ENCODE measurements at places on chromosomes 12 and 14.

GRCh38 chr14:51094282-51094821 is 553 bp downstream of the TRIM9 start:
- DNase-seq = no peak

DNA sequence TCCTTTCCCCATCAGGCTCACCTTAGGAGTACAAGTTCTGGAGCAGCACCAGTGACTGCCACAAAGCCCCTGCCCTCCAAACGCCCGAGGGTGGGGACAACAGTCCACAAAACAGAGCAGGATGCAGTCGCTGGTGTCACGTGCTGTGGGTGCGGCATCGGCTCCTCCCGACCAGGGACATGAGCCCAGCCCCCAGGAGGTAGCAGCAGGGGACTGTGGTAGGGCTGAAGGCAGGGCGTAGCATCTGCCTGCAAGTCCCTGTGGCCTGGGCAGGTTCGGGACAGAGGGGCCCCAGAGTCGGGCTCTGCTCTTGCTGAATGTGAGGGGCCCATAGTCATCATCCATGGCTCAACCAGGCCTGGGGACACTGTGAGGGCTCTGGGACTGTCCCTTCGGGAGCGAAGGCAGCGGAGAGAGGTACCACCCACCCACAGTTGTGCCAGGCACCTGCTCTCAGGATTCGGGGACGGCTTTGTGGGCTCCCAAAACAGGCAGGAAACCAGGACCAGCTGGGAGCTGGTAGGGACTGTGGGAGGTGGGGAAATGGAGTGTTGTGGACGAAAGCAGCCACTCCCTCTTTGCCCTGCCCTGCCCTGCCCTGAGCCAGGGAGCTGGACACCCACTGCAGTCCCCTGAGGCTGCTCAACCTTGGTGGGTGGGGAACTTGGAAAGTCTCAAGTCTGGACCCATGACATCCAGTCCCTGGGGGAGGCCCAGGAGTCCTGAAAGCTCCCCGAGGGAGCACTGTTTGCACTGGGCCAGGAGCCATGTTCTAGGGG is 30.7 kb downstream of the FBRSL1 start:
- DNase-seq = no peak

DNA sequence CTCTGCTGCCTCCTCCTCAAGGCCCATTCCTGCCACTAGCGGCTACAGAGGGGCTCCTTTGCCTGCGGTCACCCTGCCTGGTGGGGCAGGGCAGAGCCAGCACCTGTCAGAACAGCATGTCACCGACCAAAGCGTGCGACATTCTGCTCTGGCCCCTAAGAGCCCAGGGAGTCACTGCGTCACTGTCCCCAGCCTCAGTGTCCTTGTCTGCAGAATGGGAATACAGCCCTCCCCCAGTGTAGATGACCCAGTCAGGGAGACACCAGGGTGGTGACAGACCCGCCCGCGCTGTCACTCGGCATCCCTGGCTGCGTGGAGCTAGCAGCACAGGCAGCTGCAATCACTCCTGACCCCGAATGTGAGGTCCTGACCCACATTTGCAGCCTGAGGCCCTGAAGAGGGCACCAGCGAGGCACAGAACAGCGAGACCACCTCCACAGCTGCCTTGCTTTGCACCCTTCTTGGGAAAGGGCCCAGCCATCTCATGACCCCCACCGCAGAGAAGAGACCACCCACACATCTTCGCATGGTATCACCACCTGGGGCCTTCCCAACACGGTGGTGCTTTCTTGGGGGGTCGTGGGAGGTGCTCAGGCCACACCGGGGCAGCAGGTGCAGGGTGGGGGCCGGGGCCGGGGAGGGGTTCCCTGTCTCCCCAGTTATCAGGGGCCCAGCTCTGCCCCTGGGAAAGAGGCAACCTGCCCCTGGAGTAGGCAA is 2.5 kb downstream of the AHNAK2 start:
- DNase-seq = no peak

DNA sequence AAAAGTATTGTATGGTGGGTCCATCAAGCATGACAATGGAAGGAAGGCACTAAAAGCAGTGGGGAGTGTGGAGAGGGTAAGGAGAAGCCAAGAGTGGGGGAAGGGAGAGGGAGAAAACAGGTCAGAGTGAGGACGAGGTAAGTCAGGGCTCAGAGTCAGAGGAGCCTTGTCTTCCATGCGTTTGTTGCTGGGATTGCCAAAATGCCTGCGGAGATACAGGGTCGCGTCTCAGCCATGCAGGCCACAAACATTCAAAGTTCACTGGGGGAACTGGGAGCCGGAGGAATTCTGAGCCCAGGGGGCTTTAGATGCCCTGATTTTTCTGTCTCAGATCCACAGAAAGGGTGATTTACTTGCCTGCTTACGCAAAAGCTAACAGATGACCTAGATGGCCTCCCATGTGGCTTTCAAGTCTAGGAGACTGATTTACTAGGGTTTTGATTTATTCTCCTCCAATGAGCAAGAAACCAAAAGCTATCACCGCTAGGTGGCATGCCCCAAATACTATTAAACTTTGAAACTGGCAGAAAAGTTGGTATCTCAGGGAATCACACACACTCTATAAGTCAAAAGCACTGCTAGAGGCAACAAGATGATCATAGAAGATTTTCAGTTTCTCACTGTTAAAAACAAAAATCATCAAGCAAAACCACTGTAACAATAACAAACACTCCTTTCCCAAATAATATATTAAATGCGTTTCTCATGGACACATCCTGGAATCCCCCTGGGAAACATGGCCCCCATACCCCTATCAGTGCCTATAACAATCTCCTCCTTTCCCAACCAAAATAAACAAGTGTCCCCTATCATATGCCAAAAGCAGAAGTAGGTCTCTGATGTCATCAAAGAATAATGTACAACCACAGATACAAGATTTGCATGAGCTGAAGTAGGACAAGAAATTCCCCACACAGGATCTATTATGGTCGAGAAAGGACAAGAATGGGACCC is 26.6 kb upstream of the MDM1 start:
- peak; percentile 47 for DNase-seq

DNA sequence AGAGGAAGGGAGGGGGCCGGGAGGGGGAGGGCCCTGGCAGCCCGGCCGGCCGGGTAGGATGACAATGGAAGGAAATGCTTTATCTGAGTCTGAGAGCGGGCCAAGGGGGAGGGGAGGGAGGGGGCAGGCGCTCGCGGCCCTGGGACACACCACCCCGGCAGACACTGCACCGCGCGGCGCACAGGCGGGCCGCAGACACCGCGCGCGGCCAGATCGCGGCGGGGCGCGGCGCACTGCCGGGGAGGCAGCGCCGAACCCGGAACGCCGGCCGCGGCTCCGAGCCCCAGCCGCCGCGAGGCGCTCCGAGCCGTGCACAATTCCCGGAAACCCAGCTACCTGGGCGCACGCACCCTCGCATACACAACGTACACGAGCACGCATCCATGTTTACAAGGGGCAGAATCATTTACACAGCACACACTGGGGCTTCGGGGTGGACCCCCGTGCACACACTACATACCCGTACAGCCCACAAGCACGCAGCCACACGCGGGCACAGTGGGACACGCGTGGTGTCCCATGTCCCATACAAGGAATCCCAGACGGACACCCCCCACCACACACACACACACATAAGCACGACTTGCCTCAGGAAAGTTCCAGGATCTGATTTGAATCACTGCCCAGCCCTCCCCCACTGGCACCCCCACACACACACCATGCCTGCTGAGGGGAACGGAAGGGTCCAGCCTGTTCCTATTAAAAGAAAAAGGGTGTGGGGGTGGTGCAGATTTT is at the start of gene HDAC7:
Gene HDAC7 (minus strand): TSS at position 8 of the 735 bp plus-strand sequence. CDS start 118 bp downstream, outside the sequence.
- peak; percentile 54 for DNase-seq

GRCh38 chr14:68971411-68972035 is 7.6 kb downstream of the ACTN1 start:
- DNase-seq = no peak

GRCh38 chr14:55746558-55746957 is 166.6 kb downstream of the KTN1 start:
- no peak for DNase-seq

DNA sequence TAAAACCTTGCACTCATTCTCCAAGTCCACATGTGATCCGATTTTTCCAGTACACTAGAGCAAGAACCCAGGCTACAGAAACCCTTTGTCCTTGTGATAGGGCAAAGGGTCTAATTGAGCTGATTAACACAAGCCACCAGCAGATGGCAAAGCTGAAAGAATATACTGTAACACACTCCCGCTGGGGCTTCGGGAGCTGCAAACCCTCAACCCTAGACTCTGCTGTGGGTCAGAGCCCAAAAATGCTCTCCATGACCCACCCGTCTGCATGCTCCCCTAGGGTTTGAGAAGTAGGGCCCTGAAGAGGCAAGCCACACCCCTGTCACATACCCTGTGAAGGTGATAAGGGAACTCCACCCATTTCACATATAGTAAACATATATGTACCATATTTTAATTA is 33.6 kb upstream of the PCNX1 start:
- DNase-seq = no peak

DNA sequence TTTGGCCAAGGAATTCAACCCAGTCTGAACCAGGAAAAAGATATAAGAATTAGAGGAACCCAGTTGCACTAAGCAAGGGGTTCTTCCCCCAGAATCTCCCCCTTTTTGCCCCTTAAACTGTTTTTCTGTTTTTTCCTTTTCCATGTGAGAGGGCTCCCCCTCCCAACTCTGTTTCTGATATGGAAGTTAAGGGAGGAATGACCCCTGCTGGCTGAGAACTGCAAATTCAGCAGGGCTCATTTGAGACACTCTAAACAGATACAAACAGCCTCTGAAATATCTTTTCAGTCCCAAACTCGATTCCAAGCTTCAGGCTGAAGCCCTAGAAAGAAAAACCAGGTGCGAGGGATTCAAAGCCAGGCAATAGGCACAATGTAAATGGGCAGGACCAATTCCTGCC is 132.7 kb downstream of the SLC41A2 start:
- DNase-seq = no peak

DNA sequence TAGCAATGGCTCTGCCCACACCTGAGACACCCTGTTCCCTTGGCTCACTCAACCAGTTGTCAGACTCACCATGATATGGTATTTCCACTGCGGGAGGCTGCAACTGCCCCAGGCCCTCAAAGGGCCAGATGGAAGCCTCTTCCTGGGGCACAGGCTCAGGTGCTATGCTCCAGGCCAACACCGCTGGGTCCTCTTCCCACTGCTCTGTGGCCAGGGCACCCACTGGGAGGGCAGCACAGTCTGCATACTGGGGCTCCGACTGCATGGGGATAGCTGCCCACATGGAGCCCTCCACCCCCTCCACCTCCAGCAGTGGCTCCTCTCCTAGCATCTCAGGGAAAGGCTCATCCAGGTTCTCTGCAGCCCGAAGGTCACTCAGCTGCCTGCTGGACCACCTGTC is 3.7 kb downstream of the ANGEL1 start:
- no peak for DNase-seq

DNA sequence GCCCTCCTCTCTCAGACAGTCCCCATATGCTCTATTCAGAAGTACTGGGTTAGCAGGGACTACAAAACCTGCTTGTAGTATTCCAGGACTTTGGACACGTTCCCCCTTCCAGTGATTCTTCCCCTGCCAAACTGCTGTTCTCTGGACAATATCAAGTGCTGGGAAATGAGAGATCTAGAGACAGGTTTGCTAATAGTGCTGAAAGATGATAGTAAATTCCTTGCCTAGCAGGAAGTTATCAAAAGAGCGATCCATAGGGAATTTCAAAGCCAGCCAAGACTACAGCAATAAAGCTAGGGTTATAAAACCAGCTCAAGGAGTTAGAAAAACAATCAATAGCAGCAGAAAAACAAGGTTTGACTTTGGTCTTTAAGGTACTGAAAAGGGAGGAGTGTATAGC is 15.2 kb downstream of the SLC7A8 start:
- no peak for DNase-seq

DNA sequence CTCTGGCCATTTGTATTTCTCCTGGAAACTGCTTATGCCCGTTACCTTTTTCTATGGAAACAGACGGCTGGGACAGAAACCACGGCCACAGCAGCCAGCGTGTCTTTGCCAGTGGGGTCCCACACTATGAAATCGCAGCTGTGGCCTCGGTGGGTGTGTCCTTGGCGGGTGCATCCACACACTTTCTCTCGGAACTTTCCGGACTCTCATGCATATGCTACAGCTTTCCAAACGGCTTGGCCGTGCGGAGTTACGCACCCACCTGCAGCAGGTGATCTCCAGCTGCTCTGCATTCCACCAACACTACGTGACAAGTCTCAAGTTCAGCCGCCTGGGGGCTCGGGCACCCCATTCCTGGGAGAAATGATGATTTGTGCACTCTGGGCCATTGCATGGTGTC is 1.3 kb upstream of the BTBD6 start:
- DNase-seq = no peak

GRCh38 chr14:51368721-51369163 is 128.7 kb downstream of the TMX1 start:
- no peak for DNase-seq

GRCh38 chr12:125614058-125614457 is 548.8 kb downstream of the AACS start:
- DNase-seq = no peak

GRCh38 chr14:73269729-73270531 is 32.6 kb downstream of the PAPLN start:
- no peak for DNase-seq

DNA sequence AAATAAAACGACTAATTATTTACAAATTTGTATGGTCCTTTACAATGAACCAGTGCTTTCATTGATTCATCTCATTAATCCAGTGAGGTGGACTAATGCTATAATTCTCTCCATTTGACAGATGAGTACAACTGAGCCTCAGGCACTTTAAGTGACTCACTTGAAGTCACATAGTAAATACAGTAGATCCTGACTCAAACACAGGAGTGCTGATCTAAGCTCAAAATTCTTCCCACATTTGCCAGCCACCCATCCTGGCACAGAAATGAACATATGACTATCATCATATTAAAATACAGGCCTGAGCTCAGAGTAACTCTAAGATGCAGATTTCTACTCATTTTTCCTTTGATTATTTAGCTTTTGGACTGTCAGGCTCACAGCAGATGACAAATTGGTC is 30.6 kb downstream of the SLC16A7 start:
- no peak for DNase-seq

DNA sequence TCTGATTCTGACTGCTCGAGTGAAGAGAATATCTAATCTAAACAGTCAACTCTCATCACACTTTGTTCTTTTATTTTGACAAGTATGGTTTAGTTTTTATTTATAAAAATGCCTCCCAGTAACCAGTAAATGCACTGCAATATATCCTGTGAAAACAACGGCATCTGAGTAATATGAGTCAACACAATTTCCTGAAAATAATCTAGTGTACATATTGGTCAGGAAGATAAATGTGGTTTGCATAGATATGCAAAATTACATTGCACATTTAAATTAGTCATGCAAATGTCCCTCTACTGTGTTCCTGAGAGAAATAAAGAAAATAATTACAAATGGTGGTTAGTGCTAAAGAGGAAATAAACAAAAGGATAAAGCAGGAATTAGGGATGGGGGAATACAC is 1190.7 kb upstream of the SEL1L start:
- DNase-seq = no peak

All from T-helper 2 cell treated with Interferon-gamma antibody and Interleukin-4, amounts not matched to agents 5 μg/mL and 100 μg/mL, for 36 hours (primary cell).